ENCODE measurements at places on chromosomes 13 and 19.

DNA sequence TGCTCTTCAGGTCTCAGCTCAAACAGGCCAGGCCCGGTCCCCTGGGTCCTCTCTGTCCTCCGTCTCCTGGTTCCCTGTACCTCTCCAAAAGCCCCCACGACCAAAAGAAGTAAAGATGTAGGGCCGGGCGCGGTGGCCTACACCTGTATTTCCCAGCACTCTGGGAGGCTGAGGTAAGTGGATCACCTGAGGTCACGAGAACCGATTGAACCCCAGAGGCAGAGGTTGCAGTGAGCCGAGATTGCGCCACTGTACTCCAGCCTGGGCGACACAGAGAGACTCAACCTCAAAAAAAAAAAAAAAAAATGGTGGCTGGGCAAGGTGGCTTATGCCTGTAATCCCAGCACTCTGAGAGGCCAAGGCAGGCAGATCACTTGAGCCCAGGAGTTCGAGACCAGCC, 22.0 kb upstream of the BCL3 start:
- no peak for DNase-seq

- no peak for DNase-seq
Observed at GRCh38 chr13:46496086-46496485, 56.9 kb upstream of the LRCH1 start.

DNA sequence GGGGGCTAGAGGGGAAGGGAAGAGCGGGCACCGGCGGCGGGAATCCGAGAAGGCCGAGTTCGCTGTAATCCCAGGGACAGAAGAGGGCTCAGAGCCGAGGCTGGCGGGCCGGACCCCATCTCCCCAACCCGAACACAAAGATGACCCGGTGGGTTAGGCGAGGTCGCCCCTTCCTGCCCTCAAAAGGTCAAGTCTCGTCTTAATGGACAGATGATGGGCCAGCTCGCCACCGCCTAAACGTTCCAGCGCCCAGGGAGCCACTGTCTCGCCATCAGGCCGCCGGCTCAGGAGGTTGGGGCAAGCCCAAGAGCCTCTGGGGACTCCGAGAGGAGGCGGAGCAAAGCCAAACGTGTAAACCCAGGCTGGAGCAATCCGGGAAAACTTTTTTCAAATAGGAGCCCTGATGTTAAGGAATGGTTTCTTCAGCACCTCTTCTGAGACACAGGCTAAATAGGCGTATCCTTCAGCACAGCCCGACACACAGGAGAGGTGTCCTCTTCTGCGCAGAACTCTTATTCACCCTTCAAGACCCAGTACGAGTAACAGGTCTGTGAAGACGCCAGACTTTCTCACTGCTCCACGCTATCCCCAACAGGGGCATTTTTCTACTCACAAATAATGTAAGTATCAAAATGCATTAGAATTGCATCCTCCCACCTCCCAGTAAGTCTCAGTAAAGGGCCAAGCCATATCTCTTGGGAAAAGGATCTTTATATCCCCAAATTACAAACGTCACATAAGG, 6.3 kb upstream of the POU4F1 start:
- no peak for DNase-seq

- peak; percentile 59 for DNase-seq
Observed at GRCh38 chr19:10718205-10719196, 622 bp downstream of the DNM2 start.

DNA sequence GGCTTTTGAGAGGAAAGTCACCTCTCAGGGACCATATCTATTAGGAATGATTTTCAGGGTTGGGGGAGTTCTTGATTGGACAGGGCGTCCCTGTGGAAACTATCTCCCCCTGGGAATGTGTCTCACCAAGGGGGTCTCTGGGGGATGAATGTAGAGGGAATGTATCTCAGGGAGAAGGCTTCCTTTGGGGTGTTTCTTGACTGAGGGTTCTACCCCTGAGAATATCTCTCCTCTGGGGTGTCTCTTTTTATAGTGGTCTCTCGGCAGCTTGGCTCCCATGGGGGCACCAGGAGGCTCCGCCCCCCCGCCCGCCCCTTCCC, 1.0 kb downstream of the RTBDN start:
- no peak for DNase-seq

DNA sequence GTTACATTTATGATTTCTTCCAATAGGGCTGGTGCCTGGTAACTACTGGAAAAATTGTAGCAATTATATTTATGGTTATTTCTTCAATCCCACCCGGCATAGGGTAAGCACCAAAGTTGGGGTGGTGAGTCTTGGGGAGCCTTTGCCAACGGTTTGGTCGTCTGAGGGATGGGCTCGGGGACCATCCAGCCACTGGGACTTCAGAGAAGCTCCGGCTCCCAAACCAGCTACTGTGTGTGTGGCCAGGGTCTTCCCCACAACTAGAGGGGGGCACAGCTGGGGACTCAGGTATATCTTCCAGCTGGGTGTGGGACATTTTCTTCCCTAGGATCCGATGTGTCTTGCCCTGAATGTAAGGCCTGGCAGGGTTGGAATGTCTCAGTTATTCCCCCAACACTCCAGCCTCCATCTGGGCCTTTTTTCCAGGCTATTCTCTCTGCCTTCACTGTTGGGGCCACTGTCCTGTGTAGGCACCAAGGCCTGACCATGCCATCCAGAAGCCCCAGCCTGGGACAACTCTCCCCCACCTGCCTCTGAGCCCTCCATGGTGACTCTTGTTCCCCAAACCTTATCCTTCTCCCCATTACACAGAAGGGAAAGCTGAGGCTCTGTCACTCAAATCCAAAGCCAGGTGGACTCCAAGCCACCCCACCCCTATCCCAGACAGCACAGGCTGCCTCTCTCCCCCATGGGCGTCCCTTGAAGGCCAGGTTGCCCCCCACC, 1.1 kb upstream of the IFI30 start:
- no peak for DNase-seq

DNA sequence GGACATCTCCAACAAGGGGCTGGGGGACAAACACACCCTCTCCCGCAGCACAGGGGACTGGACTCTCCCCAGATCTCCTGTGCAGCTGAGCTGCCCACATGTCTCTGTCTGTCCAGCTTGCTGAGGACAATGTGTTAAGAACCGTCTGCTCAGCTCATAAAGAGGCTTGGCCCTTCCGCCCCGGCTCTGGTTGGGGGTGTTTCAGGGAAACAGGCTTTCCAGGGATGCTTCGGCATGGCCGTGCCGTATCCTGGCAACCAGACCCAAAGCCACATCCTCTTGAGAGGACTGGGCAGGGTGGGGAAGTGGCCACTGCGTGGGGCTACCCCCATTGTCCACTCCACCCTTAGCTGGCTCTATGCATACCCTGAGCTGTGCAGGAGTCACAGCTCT, 41.1 kb upstream of the CHST8 start:
- DNase-seq = no peak

- DNase-seq = no peak
Observed at GRCh38 chr13:112855859-112856258, 113.2 kb upstream of the MCF2L start.

GRCh38 chr19:7382694-7383093, 34.0 kb downstream of the ARHGEF18 start:
- no peak for DNase-seq

- no peak for DNase-seq
Observed at GRCh38 chr13:98320561-98321105, 143.6 kb upstream of the RNF113B start.

GRCh38 chr13:37601648-37602440, 3.3 kb upstream of the POSTN start:
- DNase-seq = no peak

GRCh38 chr13:97780486-97780885, 173.0 kb upstream of the IPO5 start:
- no peak for DNase-seq

- DNase-seq = no peak
Observed at GRCh38 chr13:40780822-40781401, 8.5 kb upstream of the SLC25A15 start.

DNA sequence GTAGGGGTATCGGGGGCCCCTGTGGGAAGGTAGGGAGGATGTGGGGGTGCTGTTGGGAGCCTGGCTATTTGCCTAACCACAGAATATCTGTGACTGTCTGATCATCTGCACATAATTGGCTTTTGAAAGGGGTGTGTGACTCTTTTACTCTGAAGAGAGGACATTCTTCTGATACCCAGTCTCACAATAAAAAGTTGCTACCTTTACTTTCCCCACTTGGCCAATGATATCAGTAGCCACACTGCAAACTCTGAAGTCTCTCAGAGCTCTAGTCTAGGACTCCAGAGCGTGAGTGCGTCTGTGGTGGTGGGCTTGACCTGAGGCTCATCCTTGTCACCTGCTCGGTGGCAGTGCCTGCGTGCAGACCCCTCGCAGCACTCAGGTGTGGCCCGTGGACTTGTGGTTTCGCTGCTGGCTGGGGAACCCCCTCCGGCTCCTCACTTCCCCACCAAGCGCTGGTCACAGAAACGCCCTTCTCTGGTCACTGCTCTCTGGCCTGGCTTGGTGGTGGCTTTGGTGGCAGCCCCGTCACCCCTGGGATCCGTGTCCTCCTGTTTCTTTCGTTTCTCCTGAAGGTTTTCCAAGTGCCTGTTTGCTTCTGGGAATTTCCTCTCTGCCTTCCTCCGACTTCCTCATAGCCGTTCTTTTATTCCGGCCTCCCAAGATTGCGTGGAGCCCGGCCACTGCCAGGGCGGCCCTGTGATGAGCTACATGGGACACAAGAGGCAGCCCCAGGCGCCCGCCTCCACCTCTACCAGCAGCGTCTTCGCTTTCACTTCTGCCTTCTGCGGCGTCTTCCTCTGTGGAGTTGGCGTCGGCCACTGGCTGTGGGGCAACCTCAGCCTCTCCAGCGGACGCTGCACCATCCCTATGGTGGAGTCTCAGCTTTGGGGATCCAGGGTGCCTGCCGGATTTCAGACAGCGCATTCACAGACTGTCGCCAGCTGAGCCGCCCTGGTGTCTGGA, 78.0 kb downstream of the ATP11A start:
- no peak for DNase-seq

DNA sequence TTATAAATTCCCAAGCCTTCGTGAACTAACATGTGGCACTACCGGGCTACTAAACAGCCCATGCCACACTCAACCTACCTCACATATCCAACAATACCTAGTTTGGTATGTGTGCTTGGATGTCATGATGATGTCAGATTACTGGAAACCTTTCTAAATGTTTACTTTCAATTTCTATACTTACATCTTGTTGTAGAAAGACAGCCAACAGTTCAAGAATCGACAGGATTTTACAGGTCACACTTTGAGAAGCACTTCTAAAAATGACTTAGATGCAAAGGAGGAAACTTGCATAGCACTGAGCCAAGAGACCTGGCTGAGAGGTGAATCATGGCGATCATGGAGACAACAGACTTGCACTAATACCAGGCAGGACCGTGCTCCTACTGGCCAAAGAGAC, 209.9 kb downstream of the COL4A1 start:
- DNase-seq = no peak

GRCh38 chr13:90868321-90868920, 479.1 kb upstream of the MIR17HG start:
- no peak for DNase-seq

DNA sequence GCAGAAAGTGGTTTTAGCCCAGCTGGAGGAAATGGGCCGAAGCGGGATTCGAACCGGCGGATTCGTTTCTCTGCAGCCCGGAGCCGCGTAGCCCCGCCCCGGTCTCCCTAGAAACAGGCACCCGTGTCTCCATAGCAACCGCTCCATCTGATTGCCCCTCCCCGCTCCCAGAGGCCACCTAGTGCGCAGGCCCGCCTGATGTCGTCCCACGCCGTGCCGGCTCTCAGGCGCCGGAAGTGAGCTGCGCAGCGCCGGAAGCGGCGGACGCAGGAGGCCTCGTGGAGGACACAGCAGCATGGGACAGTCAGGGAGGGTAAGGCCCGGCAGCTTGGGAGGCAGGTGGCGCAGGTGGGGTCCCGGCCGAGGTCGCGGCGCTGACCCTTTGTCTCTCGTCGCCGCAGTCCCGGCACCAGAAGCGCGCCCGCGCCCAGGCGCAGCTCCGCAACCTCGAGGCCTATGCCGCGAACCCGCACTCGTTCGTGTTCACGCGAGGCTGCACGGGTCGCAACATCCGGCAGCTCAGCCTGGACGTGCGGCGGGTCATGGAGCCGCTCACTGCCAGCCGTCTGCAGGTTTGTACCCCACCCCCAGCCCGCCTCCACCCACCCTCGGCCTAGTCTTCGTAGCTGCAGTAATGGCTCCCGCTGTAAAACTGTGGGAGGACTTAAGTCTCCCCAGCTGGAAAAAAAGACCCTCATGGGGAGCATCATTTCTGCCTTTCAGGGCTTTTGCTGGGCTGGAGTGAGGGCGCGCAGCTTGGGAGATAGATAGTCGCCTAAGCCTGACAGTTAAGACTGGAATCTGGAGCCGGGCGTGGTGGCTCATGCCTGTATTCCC, at the start of gene PPAN:
PPAN (plus strand) TSS at position 263 of the 837 bp plus-strand sequence; CDS start at position 296, 33 bp downstream.
- DNase-seq = peak; percentile 95

- DNase-seq = no peak
Observed at GRCh38 chr19:55661826-55662225, 7.0 kb downstream of the U2AF2 start.

DNA sequence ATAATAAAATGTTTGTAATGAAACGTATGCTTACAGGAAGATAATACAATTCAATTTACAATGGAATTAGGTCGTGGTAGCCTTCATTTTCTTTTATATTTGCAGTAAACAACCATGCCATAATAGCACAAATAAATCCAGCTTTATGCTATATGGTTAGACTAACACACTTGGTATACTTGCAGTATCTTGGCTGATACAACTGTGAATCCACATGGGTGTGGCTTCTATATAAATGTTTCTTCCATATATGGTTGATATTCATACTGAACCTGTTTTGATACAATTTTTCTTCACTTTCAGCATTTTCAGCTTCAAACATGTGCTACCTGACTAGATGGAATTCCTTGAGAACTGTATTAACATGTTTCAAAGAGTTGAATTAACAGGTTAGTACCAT, 20.4 kb upstream of the SPRY2 start:
- no peak for DNase-seq

- peak; percentile 100 for DNase-seq
Observed at GRCh38 chr19:40777937-40778705, at the start of gene RAB4B. Gene RAB4B, plus strand, starts transcription at chr19:40778247. Its CDS starts 129 bp downstream, at chr19:40778376.

GRCh38 chr13:52002361-52002760, 8.9 kb downstream of the ATP7B start:
- DNase-seq = no peak

- no peak for DNase-seq
Observed at GRCh38 chr13:112456138-112457056, 80.2 kb downstream of the SPACA7 start.

- no peak for DNase-seq
Observed at GRCh38 chr13:100707818-100708740, 33.5 kb upstream of the TMTC4 start.

- DNase-seq = no peak
Observed at GRCh38 chr13:99653526-99653925, 152.3 kb downstream of the TM9SF2 start.

- no peak for DNase-seq
Observed at GRCh38 chr19:13996928-13997630, 9.0 kb downstream of the RFX1 start.

- no peak for DNase-seq
Observed at GRCh38 chr19:22144394-22144793, 52.4 kb downstream of the ZNF676 start.

DNA sequence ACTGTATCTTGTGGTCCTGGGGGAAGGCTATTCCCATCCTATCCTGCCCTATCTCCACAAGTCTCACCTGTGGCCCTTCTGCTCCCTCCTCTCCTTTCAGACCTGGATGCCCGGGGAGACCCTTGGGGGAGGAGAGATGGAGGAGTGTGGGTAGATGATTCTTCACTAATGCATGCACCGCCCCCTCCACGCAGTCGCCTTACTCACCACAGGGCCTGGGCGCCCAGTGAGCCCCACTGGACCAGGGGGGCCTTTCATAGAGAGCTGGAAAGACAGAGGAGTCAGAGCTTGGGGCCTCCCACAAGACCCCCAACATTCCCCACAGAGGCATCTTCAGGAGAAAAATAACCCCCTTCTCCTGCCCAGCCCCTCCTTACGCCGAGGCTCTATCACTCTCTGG, 14.3 kb downstream of the COL5A3 start:
- DNase-seq = no peak
